ENCODE measurements at places on chromosomes 3 and 15.

DNA sequence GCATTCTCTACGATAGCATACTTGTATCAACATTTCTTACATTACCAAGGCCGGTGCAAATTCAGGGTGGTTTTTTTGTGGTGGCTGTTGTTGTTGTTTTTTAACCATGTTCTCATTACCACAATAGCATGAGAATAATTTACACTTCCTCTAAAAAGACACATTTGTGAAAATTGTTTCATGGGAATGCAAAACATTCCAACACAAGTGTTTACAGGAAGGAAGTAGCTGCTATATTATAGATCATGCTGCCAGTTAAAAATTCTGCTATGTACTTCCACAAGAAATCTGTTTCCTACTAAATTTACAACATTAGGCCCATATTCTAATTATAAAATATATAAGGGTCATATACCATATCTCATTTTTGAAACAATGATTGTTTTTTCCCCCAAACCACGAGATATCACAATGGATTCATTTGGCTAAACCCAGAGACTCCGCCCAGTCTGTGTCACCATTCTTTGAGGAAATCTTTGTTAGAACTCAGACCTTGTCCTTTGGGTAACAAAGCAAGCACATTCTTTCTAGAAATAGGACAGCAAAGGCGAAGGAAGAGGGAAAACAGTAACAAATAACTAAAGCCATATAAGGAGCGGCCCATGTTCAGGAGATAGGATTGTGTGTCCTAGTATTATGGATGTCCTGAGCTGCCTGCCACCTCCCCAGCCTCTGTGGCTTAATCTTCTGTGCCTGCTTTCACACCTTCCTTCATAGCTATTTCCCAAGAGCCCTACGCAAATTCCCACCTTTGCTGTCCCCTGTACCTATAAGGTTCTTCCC, 60.1 kb downstream of the UACA start:
- DNase-seq, result no peak

- DNase-seq, result no peak
These were observed 165.6 kb upstream of the SMAD3 start for GRCh38 chr15:66899555-66900350.

GRCh38 chr15:34737477-34737876, 17.3 kb downstream of the GJD2 start:
- no peak for DNase-seq

GRCh38 chr3:118055381-118055780, 979.3 kb downstream of the IGSF11 start:
- DNase-seq, result no peak

GRCh38 chr3:194761384-194761783, 75.7 kb downstream of the FAM43A start:
- no peak for DNase-seq
